ENCODE measurements at places on chromosomes 1 and 21.

DNA sequence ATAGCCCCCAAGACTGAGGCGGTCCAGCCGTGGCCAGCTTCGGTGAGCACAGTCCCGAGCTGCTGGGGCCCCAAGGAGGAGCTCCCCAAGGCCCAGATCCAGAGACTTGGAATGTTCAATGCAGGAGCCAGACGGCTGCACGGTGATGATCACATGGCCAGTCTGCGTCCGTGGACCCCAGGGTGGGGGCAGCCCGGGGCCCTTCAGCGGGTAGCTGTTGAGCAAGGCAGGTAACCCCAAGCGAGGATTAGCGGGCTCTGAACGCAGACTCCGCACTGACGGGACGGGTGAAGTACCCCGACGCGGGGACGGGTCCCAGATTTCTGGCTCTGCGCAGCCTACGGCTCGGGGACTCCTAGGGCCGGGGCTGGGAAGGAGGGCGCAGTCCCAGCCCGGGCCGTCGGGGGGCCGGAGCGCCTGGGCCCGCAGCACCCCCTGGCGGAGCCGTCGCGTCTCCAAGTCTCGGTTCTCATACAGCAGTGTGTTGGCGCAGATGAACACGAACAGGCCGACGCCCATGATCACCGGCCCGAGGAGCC is 2.7 kb downstream of the TMEM200B start:
- DNase-seq: peak; percentile 49

GRCh38 chr1:154157520-154158306 is 2.8 kb upstream of the NUP210L start:
- DNase-seq: peak; percentile 15

GRCh38 chr21:25638660-25639550 is at the start of gene JAM2:
Gene JAM2, plus strand, starts transcription at chr21:25639258. Its CDS starts 564 bp downstream, at chr21:25639822.
- no peak for DNase-seq

- DNase-seq: no peak
These were observed 17.5 kb downstream of the GTF2B start for GRCh38 chr1:88873737-88874349.

DNA sequence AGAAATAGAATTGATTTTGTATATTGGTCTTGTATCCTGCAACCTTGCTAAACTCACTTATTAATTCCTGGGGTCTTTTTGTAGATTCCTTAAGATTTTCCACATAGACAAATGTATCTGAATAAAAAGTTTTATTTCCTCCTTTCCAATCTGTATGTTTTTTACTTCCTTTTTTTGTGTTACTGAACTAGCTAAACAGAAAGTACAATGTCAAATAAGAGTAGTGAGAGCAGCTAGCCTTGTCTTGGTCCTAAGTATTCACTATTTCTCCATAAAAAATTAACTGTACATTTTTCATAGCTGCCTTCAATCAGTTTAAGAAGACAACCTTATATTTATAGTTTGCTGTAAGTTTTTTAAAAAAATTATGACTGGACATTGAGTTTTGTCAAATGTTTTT is 74.9 kb downstream of the FASLG start:
- no peak for DNase-seq

GRCh38 chr1:84116558-84116957 is 27.5 kb upstream of the PRKACB start:
- no peak for DNase-seq

DNA sequence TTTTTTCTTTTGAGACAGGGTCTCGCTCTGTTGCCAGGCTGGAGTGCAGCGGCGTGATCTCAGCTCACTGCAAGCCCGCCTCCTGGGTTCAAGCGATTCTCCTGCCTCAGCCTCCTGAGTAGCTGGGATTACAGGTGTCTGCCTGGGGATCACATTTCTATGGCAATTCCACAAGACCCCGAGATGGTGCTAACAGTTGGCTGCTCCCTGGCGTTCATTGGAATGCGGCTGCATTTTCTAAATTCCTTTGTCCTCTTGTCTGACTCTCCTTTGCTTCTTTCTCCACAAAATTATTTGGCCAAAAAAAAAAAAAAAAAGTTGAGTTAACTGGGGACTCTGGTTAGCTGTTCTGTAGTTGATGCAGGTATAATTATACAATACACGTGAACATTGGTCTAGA is 176.4 kb downstream of the ETS2 start:
- DNase-seq: no peak

- peak; percentile 86 for DNase-seq
These were observed 86.9 kb downstream of the UCK2 start for GRCh38 chr1:165914136-165914798.

DNA sequence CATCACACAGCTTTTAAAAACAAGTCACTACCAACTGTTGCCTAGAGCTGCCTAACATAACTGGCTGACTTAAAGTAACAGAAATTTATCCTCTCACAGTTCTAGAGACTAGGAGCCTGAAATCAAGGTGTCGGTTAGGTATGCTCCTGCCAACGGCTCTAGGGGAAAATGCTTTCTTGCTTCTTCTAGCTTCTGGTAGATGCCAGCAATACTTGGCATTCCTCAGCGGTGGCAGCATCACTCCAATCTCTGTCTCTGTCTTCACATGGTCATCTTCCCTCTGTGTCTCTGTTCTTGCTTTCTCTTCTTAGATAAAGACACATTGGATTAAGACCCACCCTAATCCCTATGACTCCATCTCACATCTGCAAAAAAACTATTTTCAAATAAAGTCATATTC is 51.5 kb downstream of the DMRTA2 start:
- DNase-seq: no peak

GRCh38 chr1:167517535-167518330 is 596 bp downstream of the CD247 start:
- DNase-seq: no peak

- no peak for DNase-seq
These were observed 9.2 kb upstream of the PTGS2 start for GRCh38 chr1:186689376-186689775.
